ENCODE measurements at places on chromosomes 11 and 22. TPM values are rescaled to one million over a fixed set of nuclear protein-coding genes. Genes with fewer than 3 reads are reported as not detected.

Gene PNPLA5
- not detected for total RNA-seq

Gene VSTM5
- total RNA-seq, result not detected

Gene ROBO4
- not detected for total RNA-seq

Gene OR2D2
- not detected for total RNA-seq

Gene ASCL3
- total RNA-seq, result not detected

DNA sequence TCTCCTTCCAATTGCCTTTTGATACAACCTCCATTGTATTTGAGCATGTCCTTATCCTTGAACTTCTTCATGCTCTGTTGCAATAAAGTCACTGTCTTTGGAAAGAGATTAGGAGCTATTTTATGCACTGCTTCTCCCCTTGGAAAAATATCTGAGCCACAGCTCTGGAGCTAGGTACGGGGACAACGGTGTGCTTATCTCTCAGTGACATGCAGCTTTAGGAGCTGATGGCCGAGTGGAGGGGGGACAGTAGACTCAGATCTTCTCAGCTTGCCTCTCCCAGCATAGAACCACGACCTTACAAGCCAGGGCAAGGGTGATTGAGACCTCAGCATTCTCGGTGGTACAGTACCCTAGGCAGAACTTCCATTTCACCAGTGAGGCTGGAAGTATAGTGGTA is 64.1 kb downstream of the HORMAD2 start:
- no peak for DNase-seq

DNA sequence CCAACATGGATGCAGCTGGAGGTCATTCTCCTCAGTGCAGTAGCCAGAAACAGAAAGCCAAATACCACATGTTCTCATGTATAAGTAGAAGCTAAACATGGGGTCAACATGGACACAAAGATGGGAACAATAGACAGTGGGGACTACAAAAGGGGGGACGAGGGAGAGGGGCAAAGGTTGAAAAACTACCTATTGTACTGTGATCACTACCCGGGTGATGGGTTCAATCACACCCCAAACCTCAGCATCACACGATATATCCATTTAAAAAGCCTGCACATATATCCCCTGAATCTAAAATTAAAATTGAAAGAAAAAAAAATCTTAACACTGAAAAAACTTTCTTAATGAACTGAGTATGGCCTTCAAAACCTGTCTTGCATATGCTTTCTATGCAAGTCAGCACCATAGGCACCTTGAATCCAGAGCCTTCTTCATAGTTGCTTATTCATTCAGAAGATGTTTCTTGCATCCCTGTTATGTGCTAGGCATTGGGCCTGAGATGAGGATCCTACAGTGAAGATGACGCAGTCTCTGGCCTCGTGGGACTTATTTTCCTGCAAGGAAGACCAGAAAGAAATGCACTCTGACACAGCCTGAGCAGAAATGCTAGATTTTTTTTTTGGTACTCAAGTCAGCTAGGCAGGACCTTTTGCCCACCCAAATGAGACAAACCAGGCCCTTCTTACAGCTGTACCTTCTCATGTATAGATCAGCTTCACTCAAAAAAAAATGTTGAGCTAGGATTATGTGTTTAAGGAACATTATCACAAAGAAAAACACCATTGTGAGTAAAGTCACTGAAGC is 21.0 kb downstream of the NNMT start:
- no peak for DNase-seq

GRCh38 chr11:15055620-15056356 is 17.6 kb upstream of the CALCB start:
- DNase-seq, result no peak

- DNase-seq, result peak; percentile 55
Observed at GRCh38 chr22:30485362-30485988, 13.7 kb upstream of the SEC14L3 start.

GRCh38 chr11:75308116-75308515 is 43.3 kb downstream of the ARRB1 start:
- DNase-seq, result no peak

DNA sequence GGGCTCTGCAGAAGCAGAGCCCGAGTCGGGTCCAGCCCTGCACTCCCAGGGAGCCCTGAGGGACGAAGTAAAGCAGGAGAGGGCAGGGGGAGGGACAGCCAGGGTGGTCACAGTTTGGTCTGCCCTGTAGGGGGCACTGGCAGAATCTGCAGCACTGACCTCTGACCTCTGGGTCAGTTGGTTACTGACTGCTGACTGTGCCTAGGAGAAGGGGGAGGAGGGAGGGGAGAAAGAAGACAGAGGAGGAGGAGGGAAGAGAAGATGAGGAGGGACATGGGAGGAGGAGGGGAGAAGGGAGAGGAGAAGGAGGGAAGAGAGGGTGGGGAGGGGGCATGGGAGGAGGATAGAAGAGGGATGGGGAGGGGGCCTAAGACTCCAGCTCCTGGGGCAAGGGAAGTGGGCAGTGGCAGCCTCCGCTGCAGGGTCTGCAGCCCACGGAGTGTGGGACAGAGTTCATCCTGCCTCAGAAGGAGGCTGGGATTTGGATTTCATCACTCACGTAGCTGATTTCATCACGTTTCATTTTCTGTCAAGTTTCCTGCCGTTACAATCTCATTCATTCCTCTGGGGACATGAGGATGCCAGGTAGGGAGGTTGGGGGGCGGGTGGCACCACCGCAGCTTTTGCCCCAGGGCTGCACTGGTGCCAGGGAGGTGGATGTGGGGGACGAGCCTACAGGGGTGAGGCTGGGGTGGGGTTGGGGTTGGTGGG is 55.2 kb downstream of the FLRT1 start:
- DNase-seq, result no peak

DNA sequence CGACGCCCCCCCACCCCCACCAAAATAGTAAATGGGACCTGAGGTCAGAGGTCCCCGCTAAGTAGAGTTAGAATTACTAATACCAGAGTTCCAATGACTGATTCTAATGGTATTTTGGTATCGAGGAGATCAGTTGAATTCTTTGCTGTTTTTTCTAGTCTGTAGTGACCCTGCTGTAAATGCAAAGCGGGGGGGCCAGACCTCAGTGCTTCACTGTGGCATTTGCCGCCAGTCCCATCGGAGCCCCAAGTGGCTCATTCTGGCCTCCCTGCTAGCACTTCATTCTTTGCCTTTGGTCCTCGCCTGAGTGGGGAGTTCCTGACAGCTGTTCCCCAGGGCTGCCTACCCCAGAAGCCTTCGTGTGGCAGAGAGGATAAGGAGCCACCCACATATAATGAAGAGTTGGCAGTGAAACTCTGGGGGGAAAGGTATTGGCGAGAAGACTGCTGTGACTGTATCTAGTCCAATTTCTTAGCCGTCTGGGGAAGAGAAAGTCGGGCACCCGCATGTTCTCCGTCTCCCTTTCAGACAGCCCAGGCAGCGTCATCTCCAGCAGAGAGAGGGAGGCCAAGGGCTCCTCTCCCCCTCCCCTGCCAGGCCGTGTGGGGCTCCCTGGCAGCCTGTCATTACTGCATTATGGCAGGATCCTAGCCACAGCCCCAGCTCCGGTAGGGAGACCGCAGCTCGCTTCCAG is 19.4 kb upstream of the CABP7 start:
- DNase-seq, result no peak

DNA sequence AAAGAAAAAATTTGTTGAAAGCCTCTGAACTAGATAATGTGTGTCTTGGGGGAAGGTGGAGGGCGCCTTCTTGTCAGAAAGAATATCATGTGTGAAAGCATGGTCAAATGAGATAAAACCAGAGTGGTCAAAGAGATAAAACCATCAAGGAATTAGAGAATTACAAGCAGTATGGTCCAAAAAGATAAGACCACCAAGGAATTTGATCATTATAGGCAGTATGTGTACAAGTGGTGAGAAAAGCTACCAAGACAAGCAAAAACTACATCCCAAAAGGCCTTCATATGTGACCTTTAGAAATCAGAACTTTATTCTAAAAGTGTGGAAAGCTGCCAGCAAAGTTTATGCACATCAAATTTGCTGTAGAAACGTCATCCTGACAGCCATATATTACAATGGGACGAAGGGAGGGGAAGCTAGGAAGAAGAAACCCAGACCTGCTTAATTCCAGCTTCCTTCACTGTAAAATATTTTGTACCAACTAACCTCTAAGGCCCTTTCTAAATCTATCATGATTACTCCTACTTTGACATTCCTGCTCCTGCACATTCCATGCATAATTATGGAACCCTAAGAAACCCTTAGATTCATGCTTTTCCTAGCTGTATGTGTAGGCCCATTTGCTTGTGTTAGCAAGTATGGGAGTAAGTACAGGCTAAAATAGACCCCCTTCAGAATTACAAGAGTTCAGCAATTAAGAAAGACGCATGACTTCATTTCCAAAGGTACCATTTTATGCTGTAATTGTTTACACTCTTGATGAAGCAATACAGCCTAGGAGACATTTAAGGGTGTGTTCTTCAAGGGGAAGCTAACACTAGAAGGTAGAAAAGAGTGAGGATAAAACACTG is 51.6 kb downstream of the LGR4 start:
- no peak for DNase-seq

GRCh38 chr11:76630600-76631281 is 39.8 kb downstream of the LRRC32 start:
- no peak for DNase-seq

DNA sequence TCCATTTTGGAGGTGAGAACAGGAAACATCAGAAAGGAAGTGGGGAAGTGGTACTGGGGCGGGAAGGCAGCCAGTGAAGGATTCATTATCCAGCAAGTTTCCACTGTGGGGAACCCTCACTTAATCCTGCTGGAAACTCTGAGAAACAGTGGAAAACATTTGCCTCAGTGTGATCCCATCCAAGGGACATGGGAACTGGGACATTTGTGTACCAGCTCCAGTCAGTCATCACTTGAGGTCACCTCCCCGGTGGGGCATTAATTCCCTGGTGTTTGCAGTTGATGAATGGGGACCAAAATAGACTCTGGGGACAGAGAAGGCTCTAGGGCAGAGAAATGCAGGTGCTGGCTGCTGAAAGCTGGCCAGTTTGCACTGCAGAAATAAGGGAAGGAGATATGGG is 599.9 kb downstream of the BUD13 start:
- DNase-seq, result no peak

Data from HT-29 (cell line).